Renal pelvis (tissue), 12 donors: ENCODE measurements at places on chromosomes 3 and 15.

GRCh38 chr15:25342629-25343028 is 96.2 kb downstream of the UBE3A start:
- no peak for DNase-seq

DNA sequence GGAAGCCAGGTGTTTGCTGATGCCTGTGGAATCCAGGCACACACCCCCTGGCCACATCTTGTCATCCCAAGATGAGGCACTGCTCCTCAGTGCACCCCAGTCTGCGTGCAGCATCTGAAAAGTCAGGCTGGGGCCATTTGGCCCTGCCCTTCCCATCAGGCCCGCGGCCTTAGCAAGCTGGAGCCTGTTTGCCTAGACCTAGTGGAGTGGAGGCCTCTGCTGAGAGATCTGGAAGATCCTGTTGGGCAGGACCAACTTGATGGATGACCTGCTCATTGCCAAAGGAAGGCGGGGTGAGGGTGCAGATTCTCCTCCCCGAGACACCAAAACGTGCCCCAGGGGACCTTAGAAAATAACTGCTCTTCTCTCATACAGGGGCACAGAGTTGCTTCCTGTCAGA is 220.2 kb downstream of the SHQ1 start:
- no peak for DNase-seq

DNA sequence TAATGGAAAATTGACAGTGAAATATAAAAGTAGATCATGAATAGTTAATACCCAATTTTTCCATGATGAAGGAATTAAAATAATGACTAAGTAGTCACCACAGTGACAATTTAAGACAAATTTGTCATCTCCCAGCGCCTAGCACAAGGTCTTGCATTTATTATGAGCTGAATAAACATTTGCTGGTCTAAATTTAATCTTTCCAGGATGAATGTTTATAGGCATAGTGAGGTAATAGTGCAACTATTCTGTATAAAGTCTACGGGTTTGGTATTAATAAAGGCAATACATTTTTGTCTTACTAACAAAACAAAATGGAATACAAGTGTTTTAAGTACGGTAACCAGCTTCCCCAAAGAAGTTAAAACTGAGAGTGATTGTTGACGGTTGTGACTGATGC is 209.3 kb downstream of the CD47 start:
- no peak for DNase-seq

- no peak for DNase-seq
Measured at GRCh38 chr3:175988401-175988800, 1129.3 kb downstream of the NAALADL2 start.

DNA sequence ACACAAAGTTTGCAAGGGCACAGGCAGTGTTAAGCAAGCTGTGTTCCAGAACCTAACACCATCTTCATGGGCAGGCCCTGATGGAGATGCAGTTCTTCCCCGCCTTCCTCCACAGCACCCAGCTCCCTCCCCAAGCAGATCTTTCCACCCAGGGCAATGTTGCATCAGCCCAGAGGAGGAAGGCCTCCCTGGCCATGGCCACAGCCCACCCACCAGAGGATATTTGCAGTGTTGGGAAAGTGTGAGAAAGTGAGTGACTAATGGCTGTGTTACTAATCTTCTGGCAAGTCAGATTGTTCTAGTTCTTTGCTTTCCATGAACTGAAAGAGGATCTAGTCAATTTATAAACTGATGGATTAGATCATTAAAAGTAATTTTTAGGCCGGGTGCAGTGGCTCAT is 42.0 kb upstream of the ATP10A start:
- DNase-seq, result no peak

DNA sequence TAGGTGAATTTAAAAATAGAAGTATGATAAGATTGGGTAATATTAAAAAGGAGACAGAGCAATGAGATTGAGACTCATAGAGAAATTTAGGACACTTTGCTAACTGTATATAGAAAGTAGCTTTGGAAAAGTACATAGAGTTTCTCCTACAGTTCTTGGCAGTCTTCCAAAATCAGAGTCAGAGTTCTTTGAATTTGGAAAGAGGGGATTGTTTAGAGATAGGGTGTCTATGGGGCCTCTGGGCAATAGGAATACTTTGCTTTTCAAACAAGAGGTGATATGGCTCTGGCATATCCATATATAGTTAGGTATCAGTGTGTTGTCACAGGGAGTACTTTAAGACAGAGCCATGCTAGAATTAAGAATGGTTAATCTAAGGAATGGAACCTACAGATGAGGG is 477.1 kb upstream of the KCNMB2 start:
- DNase-seq, result no peak

GRCh38 chr3:182067423-182067822 is 355.7 kb downstream of the SOX2 start:
- no peak for DNase-seq

DNA sequence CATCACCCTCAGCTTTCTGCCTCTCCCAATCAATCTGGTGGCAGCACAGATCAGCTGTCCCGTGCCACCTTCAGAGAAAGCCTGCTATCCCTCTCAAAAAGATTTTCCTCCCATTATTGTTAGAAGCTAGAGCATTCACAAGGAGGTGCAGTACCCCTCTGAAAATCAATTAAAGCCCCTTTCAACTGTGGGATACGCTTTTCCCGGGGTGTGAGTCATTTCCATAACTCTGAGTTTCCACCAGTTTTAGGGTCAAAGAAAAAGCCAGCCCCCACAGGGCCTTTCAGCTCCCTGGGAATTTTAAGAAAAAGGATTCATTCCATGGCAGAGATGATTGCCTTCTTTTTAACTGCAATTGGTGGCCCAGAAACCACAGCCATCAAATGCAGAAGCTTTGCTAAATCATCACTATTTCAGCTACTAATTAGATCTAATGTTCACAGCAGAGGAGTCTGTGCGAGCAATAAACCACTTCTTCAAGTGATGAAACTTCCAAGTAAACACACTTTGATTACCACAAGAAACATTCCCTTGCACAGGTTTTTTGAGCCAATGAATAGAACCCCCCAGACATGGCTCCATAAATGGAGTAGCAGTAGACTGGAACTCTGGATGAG is 270.0 kb upstream of the TPRG1 start:
- DNase-seq, result no peak

DNA sequence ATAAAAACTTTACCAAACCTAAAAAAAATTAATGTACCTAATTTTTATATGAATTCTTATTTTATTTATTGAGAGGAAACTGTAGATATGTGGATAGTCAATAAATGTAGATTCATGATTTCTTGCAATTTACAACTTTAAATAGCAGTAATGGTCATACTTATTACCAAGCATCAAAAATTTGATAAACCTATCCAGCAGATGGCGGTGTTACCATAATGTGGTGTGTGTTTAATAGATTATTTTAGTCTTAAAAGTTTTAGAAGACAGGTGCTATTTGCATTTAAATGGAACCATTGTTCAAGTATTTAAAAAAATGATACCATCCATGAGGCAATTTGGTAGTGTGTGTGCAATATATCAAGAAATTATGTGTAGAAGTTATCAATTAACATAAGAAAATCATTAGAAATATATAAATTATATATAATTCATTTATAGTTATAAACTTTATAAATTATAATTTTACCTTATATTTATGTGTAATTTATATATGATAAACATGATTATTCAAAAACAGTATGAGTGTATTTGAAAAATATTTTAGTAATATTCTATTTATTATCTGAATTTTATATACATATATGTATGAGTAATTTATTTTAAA is 176.0 kb upstream of the BCHE start:
- peak; percentile 20 for DNase-seq

DNA sequence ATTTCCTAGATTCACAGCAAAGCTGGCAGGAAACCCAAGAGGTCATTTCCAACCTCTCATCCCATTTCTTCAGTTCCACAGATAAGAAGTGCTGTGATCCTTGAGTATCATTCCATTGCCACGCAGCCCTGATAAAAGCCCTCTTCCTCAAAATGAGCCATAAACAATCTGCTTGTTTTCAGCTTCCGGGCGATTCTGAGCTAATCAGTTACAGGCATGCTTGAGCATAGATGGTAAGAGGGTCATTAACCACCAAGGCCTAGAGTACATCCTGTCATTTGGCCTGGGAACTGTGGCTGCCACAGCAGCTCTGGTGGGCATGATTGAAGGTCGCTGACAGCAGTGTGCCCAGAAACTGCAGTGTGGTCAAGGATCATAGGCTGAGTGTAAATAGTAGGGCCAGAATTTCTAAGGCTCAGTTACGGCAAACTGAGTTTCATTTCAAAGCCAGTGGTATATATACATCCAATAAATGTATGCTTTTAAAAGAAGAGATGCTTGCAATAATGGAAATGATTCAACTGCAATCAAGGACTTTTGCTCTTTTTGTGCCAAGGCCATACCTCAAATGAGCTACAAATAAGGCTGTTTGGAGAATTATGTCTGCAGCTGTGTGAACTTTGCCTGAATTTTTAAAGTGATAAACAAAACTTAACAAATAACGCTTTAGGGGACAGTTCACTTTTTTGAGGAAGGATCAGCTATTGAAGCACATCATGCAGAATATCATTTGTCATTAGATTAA is 47.3 kb downstream of the P3H2 start:
- peak; percentile 88 for DNase-seq

DNA sequence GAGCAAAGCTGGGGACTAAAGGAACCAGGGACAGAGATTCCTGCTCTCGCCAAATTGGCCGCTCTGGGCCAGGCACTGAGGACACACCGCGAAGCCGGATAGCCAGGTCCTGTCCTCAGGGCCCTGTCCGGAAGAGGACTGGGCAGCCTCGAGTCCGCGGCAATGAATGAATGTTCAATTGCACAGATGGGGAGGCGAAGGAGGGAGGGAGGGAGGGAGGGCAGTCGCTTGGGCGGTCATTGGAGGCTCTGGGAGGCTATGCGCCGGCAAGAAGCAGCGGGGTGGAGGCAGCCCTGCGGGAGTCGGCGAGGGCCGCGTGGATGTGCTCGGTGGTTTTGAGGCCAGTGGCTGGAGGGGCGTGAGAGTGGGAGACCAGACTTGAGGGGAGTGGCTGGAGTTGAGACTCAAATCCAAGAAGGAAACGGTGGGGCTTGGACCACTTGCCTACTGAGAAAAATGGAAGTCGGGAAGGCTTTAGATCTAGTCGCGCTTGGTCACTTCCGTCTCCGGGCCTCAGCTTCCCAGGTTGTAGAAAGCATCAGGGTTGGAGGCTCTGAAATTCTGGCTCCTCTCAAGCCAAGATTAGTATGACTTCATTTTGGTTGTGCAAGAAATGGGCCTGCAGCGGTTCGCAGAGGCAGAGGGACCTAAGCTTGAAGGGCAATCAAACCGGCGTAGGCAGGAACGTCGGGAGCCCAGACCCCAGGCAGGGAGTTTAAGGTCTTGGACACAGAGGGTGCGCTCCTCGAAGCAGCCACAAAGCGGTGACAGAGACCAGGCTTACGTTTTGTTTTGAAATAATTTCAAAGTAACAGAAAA is 21.1 kb upstream of the PLXND1 start:
- DNase-seq, result peak; percentile 87

DNA sequence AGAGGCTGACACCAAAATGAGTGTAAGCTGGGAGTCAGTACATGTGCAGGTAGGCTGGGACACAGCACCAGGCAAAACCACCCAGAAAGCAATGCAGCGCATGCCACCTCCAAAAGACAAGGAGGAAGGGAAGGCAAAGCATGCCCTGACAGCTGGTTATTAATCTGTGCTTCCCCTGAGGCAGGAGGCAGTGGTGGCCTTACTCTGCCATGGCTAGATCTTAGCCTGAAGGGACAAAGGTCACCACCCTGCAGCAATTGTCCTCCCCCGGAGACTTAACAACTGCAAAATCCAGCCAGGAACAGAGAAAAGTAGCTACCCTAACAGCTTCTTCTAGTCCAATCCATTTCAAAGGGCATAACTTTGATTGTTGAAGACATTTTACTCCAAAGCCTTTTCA is 73.7 kb downstream of the PLD1 start:
- DNase-seq, result peak; percentile 10

- DNase-seq, result no peak
Measured at GRCh38 chr3:49119439-49119838, 1.2 kb downstream of the USP19 start.

GRCh38 chr15:31214158-31214863 is 112.3 kb upstream of the KLF13 start:
- no peak for DNase-seq

DNA sequence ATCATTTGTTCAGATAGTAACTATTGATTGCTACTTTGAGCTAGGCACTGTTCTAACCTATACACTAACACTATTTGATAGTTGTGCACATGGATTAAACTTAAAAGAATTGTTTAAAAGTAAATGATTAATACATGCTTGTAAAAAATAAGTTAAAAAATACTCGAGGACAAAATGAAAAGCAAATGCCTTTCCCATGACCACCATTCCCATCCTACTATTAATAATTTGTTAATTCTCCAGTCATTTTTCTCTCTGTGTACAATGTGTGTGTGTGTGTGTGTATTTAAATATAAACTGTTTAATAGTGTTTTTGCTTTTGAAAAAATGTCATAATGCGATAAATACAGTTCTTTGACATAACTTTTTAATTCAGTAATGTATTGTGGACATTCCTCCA is 78.7 kb upstream of the KCNMB2 start:
- DNase-seq, result no peak

DNA sequence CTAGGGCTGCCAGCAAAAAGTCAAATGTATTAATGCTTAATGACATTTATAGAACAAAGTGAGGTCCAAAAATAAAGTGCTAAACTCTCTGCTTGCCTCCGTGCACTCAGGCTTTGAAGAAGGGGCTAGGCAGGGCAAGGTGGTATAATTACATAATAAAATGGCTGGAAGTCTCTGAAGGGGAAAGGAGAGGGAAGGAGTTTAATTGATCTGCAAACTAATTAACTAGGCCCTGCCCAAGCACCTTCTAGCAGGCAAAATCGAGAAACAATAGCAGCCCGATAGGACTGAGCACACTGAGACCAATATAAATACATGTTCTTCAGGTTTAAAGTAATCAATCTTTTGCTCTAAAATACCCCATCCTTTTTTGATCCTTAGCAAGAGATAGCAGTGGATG is 13.0 kb downstream of the DIS3L start:
- DNase-seq, result no peak

GRCh38 chr15:100721758-100722550 is 119.6 kb downstream of the ASB7 start:
- no peak for DNase-seq

GRCh38 chr3:4425707-4426106 is 41.4 kb downstream of the SUMF1 start:
- no peak for DNase-seq

GRCh38 chr15:50192164-50192563 is 10.2 kb downstream of the SLC27A2 start:
- no peak for DNase-seq
